ENCODE measurements at places on chromosomes 6 and 20.

DNA sequence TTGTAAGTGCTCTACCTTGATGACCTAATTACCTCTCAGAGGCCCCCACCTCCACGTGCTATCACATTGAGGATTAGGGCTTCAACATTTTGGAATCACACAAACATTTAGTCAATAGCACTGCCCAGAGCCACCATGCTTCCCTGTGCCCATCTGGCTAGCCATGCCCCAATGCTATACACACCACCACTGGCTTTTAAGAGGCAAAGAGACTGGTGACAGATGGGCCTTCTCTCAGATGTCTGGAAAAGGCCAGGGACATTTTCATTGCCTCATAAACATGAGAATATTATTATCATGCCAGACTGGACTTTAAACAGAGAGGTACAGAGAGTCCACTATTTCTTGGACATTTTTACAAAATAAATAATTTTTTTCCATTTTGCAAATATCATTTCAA, 29.8 kb downstream of the TRMT6 start:
- no peak for DNase-seq

DNA sequence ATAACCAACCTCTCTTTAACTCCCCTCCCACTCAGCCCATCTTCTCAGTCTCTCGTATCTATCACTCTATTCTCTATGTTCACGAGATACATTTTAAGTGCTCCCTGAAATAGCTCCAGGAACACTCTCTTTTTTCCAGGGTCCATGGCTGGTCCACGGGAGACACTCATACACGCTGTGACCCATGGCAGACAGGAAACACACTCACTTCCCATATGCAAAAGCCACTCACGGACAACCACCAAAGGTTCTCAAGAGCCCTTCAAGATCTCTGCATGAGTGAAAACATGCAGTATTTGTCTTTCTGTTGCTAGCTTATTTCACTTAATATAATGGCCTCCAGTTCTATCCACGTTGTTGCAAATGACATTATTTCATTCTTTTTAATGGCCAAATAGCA, 71.4 kb upstream of the PCSK2 start:
- DNase-seq, result no peak

DNA sequence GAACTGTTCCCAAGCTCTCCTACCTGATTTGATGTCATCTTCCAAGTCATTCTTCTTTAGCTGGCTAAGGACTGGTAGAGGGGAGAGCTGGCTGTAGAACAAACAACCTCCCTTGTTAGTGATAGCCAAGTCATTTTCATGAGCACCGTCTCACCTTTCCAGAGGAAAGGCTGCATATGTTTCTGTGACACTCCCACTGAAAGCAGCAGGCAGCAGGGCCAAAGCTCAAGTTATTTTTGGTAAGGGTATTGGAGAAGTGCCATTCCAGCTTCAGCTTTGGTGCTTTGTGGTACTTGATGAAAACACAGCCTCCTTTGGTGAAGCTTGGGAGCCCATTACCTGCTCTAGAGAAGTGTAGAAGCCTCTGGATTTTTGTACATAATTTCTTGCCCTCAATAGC, 5.4 kb upstream of the DOK5 start:
- DNase-seq, result no peak

- DNase-seq, result peak; percentile 94
Measured at GRCh38 chr6:133916650-133917151, 27.8 kb downstream of the TCF21 start.

DNA sequence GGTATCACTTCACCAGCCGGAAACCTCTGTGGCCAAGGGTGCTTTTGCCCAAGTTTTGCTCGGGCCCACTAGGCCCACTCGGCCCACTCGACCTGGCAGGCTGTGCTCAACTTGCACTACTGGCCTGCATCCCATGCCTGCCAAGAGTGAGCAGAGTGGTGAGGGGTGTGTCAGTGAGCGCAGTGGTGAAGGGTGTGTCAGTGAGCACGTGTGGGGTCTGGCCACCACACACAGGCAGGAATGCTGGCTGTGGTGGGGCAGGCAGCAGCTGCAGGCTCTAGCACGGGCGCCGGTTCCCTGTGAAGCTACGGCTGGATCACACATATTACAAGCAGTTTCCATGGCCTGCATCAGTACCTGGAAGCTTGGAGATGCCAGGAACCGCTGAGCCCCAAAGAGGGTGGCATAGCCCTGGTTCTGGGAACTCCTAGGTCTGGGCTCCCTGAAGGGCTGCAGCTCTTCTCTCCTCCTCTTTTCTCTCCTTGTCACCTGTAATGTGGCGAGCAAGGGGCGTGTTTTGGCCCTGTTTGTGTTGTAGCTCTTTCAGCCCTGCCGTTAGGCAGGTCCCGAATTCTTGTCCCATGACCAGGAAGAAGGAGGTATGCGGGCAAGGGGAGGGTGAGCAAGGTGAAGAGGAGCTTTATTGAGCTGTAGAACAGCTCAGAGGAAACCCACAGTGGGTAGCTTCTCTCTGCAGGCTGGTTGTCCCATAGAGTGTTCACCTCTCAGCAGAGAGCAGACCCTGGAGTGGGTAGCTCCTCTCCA, 51.0 kb upstream of the CLDN20 start:
- DNase-seq, result no peak

GRCh38 chr6:27562027-27562410, 89.1 kb upstream of the ZNF184 start:
- no peak for DNase-seq

DNA sequence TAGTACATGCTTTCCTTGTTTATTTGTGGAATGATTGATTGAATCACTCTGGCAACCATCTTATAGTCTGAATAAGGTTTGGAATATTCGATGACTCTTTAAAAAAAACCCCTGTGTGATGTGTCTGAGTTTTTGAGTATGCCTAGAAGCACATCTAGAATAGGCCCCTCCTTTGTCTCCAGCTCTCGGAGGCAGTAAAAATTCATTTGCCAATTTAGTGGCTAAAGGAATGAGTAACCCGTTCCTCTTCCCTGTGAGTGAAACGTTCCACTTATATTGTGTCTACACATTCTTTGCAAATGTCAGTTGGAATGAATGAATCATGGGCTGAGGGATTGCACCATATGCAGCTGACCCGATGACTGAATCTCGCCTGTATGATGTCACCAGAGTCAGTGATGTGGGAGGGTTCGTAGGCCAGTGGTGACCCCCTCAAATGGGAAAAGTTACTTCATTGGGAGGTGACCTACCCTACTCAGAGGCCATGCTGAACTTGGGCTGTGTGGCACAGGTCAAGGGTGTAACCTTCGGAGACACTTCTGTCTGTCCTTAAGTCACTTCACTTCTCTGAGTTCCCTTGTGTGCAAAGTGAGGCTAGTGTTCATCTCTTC, 21.6 kb downstream of the MOCS3 start:
- DNase-seq, result peak; percentile 21

GRCh38 chr6:135347887-135348286, 149.7 kb downstream of the AHI1 start:
- no peak for DNase-seq

- DNase-seq, result no peak
Measured at GRCh38 chr6:138785980-138786379, 9.9 kb upstream of the ECT2L start.

DNA sequence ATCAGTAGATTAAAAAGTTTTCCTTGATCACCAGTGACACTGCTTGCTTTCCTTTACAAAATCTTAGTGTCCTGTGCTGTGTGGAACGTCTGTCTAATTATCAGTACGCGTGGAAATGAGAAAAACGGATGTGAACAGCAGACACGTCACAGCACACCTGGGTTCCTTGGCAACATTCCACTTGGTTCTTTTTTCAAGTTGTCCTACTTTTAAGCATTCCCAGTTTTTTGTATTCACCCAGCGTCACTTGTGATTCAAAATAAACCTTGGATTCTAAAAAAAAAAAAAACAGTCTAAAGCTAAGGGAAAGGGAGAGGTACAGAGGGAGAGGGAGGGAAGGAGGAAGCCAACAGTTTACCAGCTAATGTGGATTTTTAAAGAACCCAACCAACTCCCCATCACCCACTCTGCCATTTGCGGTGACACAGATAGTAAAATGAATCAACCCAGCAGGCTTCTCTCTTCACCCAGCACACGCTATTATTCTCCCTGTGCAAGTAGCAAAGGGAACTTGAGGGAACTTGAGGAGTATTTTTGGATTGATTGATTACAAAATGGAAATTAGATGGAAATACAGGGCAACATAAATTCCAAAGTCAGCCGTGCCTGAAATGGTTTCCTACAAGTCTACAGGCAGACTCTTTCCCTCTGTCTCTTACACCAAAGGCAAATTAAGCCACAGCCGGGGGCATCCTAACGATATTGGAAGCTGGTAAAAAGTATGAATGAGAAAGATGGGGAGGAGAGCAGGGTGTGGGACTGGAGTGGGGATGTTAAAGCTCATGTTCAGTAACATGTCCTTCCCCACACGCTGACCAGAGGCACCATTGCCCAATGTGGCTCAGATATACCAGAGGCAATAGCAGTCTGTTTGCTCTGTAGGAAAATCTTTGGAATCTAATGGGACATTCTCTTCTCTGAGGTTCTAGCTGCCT, 129.8 kb downstream of the SASH1 start:
- DNase-seq, result no peak

GRCh38 chr6:4381381-4381780, 246.0 kb upstream of the ECI2 start:
- no peak for DNase-seq

DNA sequence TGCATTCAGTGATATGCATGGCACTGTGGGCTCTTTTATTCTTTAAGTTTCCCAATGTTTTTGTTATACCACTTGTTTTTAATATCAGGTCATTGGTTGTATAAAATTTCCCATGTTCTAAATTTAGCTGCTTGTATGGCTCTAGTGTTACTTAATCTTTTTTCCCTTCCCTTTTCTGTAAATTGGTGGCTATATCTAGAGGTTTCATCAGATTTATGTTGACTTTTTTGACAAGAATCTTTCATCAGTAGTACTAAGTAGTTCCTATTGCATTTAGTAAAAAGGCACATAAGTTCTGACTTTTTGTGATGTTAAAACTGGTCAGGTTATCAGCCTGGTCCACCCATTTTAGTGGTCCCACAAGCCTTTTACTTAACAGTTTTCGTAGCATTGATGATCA, 51.1 kb downstream of the MMS22L start:
- no peak for DNase-seq

Data from HT-29 (cell line).